ENCODE measurements at places on chromosomes 3 and 15.
A peak's percentile ranks its signal among the peaks of the same experiment; 100 is the strongest.

- DNase-seq = no peak
These were observed 288.3 kb upstream of the ICE2 start for GRCh38 chr15:60767134-60767824.

- no peak for DNase-seq
These were observed 189.8 kb downstream of the KLF13 start for GRCh38 chr15:31516440-31516839.

DNA sequence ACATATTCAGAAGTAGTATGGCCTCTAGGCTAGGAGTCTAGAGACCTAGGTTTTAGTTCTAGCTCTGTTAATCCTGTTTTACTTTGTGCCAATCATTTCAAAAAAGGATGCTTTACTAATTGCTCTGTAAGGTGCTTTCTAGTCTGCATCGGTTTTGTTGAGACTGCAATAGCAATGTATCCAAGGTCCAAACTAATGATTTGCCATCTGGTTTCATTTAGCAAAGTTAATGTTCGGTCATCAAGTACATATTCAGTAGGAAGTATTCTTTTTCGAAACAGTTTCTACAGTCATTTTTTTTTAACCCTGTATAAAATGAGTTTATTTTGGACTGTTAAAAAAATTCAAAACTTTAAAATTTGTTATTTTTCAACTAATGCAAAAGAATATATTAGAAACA, 2.0 kb upstream of the GALK2 start:
- no peak for DNase-seq

- peak; percentile 58 for DNase-seq
These were observed 77.2 kb upstream of the SLC6A11 start for GRCh38 chr3:10738688-10739372.

GRCh38 chr3:102670986-102671385, 236.2 kb downstream of the ZPLD1 start:
- DNase-seq = no peak

GRCh38 chr15:98330692-98331435, 317.5 kb upstream of the IGF1R start:
- no peak for DNase-seq

DNA sequence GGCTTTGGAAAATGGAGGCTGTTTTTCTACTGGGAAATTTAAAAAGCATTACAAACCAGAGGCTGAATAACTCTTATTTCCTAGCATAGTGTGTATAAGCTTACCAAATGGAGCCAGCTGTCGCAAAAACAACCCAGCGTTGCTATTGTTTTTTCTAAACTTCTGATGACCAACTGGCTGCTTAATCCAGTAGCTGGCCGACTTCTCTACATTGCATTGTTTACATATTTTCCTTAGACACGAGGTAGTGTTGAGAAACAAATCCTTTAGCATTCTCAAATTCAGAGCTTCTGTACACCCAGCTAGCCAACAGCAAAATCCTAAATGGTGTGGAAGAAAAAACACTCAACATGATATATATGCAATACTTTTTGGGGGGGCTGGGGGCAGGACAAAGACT, 161.0 kb upstream of the ADAMTS9 start:
- DNase-seq = no peak

GRCh38 chr15:50377867-50378751, 23.1 kb upstream of the GABPB1 start:
- no peak for DNase-seq

DNA sequence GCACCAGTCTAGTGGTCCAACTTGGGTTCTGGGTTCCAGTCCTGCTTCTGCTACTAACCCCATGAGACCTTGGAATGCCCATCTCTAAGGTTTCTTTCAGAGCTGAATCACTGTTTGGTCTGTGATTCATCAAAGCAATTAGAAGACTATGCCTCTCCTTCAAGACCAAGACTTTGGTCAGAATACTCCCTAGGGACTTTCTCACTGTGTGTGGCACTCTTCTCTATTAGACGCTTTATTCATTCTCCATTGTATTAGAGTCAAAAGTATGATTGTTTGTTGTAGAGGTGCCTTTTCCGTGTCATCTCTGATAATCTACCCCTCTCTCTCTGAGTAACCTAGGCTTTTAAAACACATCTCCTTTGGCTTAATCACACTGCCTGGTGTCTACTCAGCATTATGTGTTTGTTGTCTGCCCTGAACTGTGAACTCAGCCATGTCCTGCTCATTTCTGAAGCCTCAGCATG, 90.5 kb downstream of the LPP start:
- no peak for DNase-seq

DNA sequence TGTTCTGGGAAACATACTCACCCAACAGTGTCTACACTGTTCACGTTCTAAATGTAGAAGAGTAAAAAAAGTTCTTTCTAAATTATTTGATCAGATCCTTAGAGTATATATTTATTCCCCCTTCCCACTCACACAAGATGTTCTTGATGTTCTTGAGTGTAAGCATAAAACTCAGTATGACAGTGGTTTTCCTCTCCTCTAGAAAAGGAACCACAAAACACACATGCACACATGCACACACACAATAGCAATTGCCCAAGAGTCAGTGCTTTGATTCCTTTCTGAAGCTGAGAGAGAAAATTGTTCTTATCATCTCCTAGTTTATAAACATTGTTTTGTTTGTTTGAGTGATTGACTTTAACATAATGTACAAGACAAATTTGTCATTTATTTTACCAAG, 123.2 kb upstream of the PHLDB2 start:
- no peak for DNase-seq

- DNase-seq = no peak
These were observed 128.8 kb downstream of the GRM7 start for GRCh38 chr3:6989608-6990291.

DNA sequence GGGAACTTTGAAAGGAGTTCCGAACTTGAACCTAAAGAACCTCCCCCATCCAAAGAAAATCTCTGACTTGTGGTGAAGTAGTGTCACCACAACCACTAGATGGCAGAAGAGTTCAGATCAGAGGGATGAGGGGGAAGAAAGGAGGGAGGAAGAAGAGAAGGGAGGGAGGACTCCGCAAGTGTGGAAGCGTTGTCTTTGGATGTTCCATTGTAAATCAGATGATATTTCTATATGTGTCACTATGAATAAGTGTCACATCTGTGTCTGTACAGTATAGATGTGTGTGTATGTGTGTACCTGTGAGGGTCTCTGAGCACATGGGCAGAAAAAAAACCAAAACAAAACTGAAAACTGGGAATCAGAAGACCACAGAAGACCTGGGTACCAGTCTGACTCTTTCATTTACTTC, 16.9 kb downstream of the SLC24A1 start:
- DNase-seq = no peak

GRCh38 chr3:106119614-106120082, 250.8 kb upstream of the CBLB start:
- DNase-seq = no peak

DNA sequence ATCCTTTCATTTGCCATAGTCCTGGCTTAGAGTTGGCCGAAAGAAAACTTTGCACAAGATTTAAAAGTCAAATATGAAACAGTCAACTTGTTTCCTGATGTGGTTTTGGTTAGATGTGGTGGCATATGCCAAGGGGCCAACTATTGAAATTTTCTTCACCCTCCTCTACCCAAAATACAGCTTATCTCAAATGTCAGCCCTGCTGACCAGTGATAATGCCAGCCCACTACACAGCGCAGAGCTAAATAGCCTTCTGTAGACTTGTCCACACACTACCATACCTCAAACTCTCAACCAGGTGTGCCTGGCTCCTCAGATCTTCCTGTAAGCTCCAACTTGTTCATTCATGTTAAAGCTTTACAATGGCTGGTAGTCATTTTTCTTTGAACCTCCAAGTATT, 368.5 kb upstream of the STAC start:
- DNase-seq = no peak

DNA sequence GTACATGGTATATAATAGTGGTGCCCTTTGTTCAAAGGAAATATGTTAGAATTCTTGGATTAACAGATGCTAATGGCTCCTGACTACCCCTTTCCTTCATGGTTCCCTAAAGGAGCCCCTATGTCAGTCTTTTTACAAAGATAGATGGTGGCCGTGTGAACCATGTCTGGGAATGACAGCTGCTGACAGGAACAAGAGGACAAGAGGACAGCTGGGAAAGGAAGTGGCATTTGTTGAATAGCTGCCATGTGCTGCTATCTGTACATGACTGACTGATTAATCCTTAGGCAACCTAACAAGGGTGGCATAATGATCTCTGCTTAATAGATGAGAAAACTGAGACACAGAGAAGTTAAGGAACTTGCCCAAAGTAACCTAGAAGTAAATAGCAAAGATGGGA, 321.7 kb downstream of the ZNF621 start:
- DNase-seq = no peak

DNA sequence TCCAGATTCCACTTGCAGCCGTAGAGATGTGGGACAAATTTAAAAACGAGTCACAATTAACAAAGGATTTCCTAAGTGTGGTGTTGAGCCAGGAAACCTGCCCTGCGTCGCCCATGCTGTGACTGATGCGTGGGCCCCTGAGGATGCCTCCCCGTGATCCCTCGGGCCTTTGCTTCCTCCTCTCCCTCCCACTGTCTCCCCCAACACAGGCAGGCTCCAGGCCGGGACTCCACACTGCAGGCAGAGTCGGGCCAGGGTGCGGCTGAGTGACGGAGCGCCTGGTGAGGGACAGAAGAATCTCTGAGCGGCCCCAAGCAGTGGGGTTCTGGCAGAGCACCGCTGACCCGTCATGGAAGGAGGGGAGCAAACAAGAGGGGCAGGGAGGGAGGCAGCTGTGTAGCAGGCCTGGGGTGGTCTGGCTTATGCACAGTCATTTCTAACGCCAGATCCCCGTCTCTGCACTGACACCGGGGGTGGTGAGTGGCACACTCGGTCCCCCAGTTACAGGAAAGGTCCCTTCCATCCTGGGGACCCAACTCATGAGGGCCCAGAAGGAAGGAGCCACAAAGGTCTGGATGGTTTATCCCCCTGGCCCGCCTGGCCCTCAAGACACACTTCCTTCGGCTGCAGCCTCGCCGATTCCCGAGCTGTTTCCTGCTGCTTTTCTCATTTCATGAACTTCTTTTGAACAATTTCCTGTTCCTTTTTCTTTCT, 91.0 kb downstream of the XXYLT1 start:
- DNase-seq = no peak

GRCh38 chr3:13237776-13238490, 164.7 kb upstream of the IQSEC1 start:
- no peak for DNase-seq

- no peak for DNase-seq
These were observed 2.3 kb downstream of the TPM1 start for GRCh38 chr15:63044645-63045464.

DNA sequence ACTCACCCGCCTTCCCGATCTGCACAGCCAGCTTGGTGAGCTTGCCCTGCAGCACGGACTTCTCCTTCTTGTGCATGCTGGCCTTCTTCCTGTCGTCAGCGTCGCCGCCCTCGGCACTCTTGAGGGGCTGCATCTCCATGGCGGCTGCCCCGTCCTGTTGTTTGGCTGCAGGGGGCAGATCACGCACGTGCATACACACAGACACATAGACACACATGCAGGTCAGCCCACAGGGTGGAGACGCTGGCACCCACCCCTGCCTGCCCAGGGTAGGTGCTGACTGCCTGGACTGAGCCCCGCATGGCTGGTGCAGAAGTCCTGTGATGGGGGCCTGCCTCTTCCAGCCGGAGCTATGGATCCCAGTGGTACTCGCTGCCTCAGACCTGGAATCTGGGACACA, 57.3 kb upstream of the SEC13 start:
- DNase-seq = no peak

DNA sequence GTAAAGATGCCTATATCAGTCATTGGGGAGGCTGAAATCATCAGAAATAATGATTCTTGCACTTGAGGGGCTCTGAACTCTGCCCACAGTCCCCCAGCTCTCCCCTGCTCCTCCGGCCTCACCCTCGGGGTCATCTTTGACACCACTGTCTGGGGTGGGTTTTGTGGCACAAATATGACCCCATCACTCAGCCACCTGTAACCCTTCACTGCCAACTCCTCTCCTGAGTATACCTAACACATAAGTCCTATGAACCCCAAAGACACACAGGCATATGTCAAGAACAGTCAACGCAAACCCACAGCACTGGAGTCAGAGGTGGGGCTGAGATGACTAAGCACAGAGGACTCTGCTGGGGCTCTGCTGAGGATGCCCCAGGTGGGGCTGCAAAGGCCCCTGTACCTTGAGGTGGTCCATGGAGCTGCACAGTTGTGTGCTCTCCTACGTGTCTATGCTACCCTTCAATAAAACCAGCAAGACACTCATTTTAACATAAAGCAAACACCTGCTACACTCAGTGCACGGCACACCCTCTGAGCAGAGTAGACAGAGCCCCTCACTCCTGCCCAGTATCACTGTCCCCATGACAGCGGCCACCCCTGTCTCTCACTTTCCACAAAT, 29.9 kb downstream of the SLC41A3 start:
- DNase-seq = no peak

- no peak for DNase-seq
These were observed 23.0 kb upstream of the BFSP2 start for GRCh38 chr3:133376810-133377209.

DNA sequence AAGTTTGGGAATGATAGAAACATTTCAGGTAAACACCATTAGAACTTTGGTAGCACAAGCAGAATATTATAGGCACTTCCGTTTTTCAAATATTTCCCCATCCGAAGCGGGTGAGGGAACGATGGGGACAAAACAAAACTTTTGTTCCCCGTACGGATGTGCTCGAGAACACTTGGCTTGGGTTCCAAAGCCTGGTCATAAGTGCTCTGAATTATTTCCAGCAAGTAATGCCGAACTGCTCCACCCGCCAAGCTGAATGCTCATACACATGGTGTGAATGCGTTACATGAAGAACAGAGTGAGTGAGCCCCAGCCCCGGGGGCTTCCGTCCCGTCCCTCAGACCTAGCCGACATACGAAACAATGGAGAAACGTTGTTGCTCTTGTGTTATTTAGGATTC, 438.2 kb upstream of the ARRDC4 start:
- DNase-seq = no peak

DNA sequence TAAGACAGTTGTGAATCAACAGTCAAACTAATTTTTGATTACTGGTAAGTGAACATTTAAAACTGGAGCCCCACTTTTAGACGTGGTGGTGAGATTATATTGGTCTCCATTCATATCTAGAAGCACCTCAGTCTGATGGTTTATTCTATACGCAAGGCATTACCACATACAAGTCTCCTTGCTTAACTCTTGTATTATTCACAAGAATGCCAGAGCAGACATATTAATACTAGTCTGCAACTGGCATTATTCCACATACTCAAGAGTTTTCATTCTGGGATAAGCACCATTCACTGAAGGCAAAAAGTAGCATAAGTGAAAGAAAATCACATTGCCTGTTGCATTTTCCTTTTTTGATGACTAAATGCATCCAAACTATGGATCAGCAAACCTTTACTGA, 36.9 kb upstream of the MEIS2 start:
- DNase-seq = no peak

DNA sequence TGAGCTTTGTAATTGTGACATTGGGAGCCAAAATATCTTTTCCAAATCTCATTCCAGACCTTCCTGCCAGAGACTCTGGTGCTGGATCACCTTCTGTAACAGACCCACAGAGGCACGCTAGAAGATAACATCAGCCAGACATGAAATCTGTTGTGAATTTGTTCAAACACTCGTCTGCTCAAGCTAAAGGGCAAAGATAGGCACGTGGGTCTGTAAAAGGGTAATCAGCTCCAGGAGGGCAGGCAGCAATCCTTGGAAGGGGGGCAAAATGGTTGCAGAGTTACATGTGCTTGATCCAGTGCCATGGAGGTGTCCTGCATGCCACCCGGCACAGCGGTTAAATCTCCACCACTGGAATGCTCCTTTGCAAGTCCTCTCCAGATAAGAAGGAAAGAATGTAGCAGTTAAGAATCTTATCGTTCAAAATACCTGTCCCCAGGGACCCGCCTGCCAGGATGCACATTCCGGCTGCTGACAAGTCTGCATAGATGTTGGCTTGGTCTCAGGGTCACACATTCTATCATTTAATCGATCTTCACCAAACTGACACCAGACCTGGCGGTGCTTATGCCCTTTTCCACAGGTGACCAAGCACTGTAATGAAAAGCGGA, 74.8 kb downstream of the ADAMTS9 start:
- DNase-seq = no peak

All from activated effector memory CD4-positive, alpha-beta T cell treated with Interleukin-2 at 50 U/mL for 16 hours (primary cell).